ENCODE measurements at places on chromosomes 13 and 19.

- no peak for DNase-seq
These were observed 24.7 kb downstream of the PNPLA6 start for GRCh38 chr19:7560255-7560654.

- DNase-seq: no peak
These were observed 145.9 kb downstream of the DACH1 start for GRCh38 chr13:71721104-71721503.

DNA sequence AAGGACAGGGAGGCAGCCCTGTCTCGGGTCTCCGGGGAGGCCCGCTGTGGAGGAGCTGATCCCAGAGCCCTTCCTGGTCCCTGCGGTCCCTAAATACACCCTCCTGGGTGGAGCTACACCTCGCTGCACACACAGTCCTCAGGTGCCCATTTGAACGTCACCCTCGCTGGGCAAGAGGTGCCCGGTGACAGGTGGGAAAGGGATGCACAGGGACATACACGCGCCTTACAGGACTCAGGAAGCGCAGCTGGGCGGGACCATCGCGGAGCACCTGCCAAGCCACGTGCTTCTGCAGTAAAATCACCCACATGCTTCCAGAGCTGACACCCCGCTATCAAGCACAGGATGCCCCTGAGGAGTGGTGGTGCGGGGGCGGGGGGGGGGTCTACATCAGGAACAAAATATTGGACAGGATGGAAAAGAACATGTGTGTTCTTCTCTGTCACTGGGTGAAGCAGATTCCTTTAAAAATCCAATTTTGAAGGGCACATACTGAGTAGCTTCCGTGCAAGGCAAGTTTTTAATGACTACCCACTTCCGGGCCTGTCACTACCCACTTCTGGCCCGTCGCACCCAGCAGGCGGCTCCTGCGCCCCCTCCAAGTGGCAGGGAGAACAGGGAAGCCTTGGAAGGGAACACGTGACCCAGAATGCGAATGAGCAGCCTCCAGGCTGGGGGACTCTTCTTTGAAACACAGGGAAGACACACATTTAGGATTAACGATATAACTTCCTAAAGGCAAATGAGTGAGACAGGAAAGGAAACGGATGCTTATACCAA lies 78.9 kb downstream of the COL4A1 start:
- no peak for DNase-seq

GRCh38 chr13:35157143-35157755 lies 215.2 kb downstream of the NBEA start:
- DNase-seq: peak; percentile 3

GRCh38 chr19:4360081-4360569 lies 16.8 kb downstream of the MPND start:
- DNase-seq: no peak

- DNase-seq: no peak
These were observed 14.8 kb downstream of the DHX34 start for GRCh38 chr19:47363758-47364531.

GRCh38 chr19:18487576-18488402 lies 34.1 kb downstream of the ELL start:
- DNase-seq: no peak

- DNase-seq: no peak
These were observed 32.7 kb downstream of the TMEM255B start for GRCh38 chr13:113791761-113792160.

GRCh38 chr13:45216193-45216592 lies 15.3 kb upstream of the KCTD4 start:
- no peak for DNase-seq

DNA sequence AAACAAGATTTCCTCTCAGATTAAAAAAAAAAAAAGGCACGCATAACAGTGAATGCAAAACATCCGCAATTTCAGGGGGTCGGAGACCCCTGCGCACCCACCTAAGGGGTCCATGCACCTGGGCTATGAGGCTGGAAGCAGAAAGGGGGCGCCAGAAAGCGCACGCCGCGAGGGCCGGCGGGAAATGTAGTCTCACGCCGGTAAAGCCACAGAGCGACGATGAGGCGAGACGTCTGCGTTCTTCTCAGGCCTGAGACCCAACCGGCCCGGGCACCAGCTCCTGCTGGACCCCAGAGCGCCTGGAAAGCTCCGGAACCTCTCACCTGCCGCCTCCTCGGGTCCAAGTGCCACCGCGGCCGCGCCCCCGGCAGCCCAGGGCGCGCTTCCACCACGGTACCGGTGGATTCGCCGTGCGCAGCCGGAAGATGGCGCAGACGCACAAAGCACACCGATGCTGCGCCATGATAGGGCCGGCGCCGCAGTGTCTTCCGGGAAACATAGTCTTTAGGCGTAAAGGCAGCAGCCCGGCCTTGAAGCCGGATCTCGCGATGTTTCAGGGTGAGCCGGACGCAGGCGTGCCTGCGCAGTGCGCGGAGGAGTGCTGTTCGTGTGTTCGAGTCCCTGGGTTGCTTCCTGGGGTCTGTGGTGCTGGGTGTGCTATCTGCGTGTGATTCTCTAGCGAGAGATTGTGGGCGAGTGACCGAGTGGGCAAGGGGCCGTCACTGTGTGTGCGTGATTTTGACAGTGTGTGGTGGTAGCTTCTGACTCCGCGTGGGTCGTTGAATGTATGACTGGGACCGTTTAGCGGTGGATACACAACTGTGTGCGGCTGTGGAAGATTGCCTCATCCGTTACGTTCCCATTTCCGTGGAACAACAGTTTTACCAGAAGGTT lies at the start of gene ZNF582:
ZNF582 (minus strand) TSS at position 416 of the 894 bp plus-strand sequence. CDS start 1,782 bp downstream, outside the sequence.
- peak; percentile 94 for DNase-seq

- no peak for DNase-seq
These were observed 141.3 kb downstream of the ZAR1L start for GRCh38 chr13:32173881-32174280.

GRCh38 chr19:27794494-27795042 lies 1418.4 kb downstream of the UQCRFS1 start:
- DNase-seq: no peak

DNA sequence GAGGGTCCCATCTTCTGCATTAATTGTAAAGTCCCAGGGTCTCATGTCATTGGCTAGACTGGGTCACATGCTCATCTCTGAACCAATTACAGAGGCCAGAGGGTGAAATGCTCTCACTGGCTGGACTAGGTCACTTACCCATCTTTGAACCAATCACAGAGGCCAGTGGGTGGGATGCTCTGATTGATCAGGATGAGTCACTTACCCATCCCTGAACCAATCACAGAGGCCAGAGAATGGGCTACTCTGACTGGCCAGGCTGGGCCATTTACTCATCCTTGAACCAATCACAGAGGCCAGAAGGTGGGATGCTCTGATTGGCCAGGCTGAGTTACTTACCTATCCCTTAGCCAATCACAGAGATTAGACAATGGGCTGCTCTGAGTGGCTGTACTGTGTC lies 5.3 kb downstream of the MISP start:
- DNase-seq: no peak

GRCh38 chr13:113532156-113532806 lies 41.8 kb upstream of the DCUN1D2 start:
- no peak for DNase-seq

GRCh38 chr19:13381827-13382632 lies 124.2 kb downstream of the CACNA1A start:
- no peak for DNase-seq

GRCh38 chr13:113901231-113901630 lies 37.4 kb upstream of the GAS6 start:
- no peak for DNase-seq

DNA sequence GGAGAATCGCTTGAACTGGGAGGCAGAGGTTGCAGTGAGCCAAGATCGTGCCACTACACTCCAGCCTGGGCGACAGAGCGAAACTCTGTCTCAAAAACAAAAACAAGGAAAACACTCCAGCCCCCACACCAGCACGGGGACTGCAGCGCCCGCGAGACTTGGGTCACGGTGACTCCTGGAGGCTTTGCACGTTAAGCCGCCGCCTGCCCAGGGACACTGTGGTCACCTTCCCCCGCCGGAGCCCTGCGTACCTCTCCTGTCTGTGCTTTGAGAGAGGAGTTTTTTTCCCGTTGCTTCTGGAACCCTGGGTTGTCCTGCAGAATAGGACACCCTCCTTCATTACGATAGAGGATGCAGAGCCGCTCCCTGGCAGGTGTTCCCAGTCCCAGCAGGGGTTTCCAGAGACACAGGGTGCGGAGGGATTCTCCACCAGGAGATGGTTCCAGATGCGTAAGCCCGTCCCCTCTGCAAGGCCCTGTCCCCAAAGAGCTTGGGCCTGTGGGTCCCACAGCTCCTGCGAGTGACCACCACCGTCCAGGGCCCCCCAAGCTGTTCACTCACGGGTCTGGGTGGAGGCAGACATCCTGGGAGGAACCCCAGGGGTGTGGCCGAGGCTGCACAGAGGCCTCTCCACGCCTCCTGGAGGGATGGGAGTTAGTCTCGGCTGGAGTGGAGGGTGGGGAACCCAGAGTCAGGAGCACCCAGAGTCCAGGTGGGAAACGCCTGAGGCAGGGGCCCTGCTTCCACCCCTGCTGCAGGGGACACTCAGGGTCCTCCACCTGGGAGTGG lies 42.8 kb upstream of the NDUFS7 start:
- no peak for DNase-seq

DNA sequence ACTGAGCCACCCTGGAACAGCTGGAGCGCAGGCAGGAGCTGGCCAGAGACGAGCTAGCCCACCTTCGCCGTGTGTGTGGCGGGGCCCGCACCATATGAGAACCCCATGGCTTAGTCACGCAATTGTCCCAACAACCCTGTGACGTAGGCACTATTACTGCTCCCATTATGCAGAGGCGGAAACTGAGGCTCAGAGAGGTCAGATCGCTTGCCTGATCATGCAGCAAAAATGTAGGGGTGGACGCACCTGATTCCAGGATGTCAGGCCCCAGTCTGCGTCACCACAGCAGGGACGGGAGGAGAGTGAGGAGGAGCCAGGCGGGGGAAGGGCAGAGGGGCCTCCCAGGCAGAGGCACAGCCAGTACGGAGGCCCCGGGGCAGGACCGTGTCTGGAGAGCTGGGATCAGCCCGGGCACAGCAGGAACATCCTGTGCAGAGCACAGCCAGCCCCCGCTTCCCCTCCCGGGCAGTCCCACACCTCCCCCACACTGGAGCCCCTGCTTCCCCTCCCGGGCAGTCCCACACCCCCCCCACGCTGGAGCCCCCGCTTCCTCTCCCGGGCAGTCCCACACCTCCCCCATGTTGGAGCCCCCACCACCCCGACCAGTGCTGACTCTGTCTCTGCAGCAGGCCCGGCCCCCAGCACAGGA lies 16.7 kb downstream of the PIP5K1C start:
- no peak for DNase-seq

- no peak for DNase-seq
These were observed 278.7 kb downstream of the GPC6 start for GRCh38 chr13:93505104-93505952.

- no peak for DNase-seq
These were observed 84.3 kb downstream of the RNASEH2B start for GRCh38 chr13:50993934-50994333.

DNA sequence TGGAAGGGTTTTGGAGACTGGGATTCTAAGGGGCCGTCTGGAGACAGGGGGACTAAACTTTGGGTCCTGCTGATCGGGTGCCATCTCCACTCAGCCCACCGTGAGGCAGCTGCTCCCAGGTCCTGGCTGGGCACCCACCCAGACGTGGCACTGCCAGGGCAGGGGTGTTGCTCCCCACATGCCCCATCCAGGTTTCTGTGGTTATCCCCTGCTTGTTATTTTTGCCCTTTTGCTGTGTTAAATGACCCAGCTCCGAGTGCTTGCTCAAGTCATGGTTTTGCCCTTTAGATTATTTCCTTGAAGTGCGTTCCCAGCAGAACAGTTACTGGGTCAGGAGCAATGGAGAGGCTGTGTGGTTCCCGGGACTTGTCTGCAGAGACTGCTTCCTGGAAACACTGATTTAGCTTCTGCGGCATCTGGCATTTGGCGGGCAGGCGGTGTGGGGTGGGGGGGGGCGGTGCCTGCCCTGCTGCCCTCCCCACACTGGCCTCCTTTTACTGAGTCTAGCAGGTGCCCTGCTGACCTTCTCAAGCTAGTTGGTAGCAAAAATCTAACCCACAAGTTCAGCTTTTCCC lies 1.9 kb downstream of the RAB11B start:
- DNase-seq: no peak

- no peak for DNase-seq
These were observed 43.4 kb downstream of the PDCD5 start for GRCh38 chr19:32624410-32624809.

GRCh38 chr13:24203811-24204210 lies 43.3 kb downstream of the SPATA13 start:
- DNase-seq: peak; percentile 24

DNA sequence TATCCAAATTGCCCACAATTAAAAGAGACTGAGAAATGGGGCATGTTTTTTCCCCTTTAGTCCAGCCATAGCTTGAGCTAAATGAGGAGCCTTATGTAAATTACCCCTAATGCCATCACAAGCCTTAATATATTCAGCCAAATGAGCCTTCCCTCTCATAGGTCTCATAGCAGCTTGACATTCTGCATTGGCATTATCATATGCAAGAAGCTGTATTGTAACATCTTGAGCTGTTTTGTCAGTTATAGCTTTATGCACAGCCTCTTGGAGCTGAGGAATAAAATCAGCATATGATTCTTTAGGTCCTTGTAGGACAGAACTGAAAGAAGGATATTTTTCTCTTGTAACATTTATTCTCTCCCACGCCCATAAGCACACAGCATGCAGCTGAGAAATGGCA lies 153.2 kb downstream of the ZNF486 start:
- no peak for DNase-seq

DNA sequence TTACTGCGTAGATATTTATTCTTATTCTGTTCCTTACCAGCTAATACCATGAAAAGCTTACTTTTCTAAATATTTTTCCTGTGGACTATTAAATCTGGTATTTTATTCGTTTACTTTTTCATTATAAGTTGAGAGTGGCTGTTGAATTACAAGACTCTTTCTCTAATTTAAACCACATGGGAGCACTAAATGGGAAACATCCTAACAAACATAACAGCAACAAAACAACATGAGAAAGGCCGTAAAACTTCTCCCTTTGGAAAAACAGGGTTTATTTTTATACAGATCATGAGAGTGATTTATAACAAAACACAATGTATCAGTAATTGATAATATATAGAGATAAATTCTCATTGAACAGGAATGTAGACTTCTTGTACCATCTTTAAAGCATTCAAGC lies 1592.1 kb downstream of the EFNB2 start:
- no peak for DNase-seq

DNA sequence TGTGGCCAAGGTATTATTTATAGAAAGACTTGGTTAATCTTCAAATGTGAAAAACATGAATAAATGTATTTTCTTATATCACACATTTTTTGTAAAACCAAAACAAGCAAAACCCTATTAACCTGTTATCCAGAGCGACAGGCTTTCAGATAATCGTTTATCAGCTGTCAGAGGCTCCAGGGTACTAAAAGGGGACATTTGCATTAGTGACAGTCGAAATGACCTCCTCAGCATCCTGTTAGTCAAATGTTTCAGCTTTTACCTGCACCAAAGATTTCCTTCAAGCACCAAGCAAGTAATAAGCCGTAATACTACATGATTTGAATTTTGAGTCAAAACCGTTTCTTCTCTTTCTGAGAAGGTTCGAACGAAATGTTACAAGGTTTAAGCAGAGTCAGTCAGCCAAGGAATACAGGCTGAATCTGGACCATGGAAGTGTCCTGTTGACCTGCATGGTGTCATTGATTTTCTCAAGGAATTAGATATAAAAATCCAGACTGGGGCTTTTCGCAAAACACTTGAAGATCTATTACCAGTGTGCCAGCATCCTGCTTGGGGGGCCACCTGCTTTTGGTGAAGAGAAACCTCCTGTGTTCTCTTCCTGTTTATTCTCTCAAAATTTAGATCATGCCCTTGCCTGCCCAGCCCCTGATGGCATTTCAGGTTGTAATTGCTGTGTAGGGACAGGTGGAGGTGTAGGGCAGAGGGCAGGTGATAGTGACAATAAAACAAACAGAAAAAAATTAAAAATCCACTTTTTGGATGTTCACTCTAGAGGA lies 11.3 kb upstream of the RFC3 start:
- DNase-seq: no peak

Measured in CD4-positive, alpha-beta T cell treated with Interleukin-15 for 4 hours (primary cell).